Activated CD4-positive, alpha-beta memory T cell treated with anti-CD3 and anti-CD28 coated beads for 36 hours (primary cell): ENCODE measurements at places on chromosomes 3 and 15. TPM values are rescaled to one million over a fixed set of nuclear protein-coding genes. Genes with fewer than 3 reads are reported as not detected.

Gene AGTR1
- not detected for total RNA-seq

DNA sequence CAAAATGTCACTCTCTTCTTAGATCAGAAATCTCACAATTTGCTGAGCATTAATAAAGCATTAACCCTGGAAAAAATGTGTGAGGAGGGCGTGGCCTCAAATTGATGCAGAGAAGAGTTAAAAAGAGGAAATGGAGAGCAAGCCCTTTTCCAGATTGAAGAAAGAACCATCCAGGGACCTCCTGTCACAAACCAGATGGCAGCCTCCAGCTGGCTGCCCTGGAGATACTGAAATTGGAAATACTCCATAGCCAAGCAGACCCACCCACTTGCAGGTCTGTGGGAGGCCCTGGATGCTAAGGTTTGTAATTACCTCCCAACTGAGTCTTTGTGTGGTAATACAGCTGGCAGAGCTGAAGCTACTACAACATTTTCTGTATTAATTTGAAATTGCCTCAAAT, 214.9 kb downstream of the IL20RB start:
- DNase-seq = no peak
- peaks cover 5% of the 10 kb centered on the region for H3K27me3 ChIP-seq
- H3K4me1 ChIP-seq = no peaks in the 10 kb centered on the region

- DNase-seq = no peak
- no peaks in the 10 kb centered on the region for H3K36me3 ChIP-seq
- H3K27ac ChIP-seq = no peak overlapping the region
- H3K27me3 ChIP-seq = peaks cover 19% of the 10 kb centered on the region
- peaks cover 3% of the 10 kb centered on the region for H3K4me1 ChIP-seq
Observed at GRCh38 chr15:44034334-44034733, 160.7 kb downstream of the FRMD5 start.

DNA sequence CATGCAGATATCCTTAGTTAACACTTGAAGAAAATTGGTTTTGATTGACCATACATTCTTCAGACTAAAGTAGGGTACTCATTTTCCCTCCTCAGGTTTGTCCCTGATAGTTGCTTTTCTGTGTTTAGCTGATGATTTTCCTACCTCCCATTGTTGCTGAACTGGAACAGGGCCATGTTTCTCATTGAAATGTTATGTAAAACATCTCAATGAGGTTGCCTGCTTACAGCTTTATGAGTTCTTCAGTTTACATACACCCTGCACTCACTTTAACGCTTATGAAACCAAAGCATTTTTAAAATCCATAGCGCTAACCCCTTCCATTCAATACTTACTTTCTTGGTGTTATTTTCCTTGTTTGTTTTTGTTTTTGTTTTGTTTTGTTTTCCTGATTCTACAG, 61.9 kb downstream of the HMG20A start:
- H3K27ac ChIP-seq = no peak overlapping the region
- peaks cover 27% of the 10 kb centered on the region for H3K36me3 ChIP-seq
- no peaks in the 10 kb centered on the region for H3K27me3 ChIP-seq
- DNase-seq = no peak
- H3K4me1 ChIP-seq = peaks cover 18% of the 10 kb centered on the region

GRCh38 chr15:29590701-29591100, 231.6 kb downstream of the TJP1 start:
- no peak for DNase-seq
- H3K27ac ChIP-seq = no peak overlapping the region
- no peaks in the 10 kb centered on the region for H3K27me3 ChIP-seq

DNA sequence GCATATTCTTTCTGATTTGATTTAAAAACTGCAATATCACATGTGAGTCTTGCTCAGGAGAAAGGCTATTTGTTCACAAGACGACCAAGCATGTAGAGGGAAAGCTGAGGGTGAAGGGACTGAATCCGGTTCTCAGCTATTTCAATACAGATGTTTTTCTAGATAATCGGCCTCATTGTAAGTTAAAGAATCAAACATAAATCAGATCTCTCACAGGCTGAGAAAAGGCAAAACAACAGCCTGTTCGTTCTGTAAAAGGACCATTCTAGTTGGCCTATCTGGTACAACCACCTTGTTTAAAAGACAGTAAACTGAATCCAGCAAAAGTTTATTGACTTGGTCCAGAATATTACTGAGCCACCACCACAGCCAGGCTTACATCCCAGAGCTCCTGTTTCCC, 1045.7 kb upstream of the CFAP20DC start:
- peaks cover 12% of the 10 kb centered on the region for H3K4me1 ChIP-seq
- H3K4me3 ChIP-seq = no peak overlapping the region
- no peaks in the 10 kb centered on the region for H3K27me3 ChIP-seq
- H3K27ac ChIP-seq = no peak overlapping the region
- no peak for DNase-seq
